ENCODE measurements at places on chromosomes 2 and 18.

GRCh38 chr2:151623631-151624030 is 110.6 kb downstream of the NEB start:
- no peak for DNase-seq

- no peak for DNase-seq
These were observed 279.1 kb downstream of the ZEB2 start for GRCh38 chr2:144240656-144241339.

DNA sequence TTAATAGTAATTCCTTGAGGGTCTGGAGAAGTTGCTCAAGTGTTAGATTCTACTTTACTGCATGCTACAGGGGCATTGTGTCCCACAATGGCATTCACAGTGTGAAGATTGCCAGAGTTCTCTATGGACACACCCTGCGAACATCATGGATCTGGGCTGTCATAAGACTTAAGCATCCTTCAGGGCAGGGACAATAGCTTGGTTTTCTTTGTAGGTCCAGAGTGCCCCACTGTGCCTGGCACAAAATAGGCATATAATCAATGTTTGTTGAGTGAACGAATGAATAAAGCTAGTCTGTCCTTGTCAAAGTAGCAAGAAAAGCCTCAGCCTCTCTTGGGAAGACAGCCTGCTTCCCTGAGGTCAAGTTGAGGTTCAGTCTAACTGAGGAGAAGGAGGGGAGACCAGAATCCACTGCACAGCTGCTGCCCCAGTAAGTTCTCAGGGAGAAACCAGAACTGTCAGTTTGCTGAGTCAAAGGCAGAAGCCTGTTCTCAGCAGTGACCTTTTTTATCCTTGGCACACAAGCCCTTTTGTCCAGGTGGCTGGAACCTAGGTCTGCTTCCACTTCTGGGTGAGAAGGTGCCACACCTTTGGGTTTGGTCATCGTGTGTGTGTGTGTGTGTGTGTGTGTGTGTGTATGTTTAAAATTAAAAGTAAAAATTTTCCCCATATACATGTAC is 15.0 kb downstream of the INPP4A start:
- no peak for DNase-seq

GRCh38 chr2:143796051-143796450 is 666.8 kb downstream of the ARHGAP15 start:
- no peak for DNase-seq

DNA sequence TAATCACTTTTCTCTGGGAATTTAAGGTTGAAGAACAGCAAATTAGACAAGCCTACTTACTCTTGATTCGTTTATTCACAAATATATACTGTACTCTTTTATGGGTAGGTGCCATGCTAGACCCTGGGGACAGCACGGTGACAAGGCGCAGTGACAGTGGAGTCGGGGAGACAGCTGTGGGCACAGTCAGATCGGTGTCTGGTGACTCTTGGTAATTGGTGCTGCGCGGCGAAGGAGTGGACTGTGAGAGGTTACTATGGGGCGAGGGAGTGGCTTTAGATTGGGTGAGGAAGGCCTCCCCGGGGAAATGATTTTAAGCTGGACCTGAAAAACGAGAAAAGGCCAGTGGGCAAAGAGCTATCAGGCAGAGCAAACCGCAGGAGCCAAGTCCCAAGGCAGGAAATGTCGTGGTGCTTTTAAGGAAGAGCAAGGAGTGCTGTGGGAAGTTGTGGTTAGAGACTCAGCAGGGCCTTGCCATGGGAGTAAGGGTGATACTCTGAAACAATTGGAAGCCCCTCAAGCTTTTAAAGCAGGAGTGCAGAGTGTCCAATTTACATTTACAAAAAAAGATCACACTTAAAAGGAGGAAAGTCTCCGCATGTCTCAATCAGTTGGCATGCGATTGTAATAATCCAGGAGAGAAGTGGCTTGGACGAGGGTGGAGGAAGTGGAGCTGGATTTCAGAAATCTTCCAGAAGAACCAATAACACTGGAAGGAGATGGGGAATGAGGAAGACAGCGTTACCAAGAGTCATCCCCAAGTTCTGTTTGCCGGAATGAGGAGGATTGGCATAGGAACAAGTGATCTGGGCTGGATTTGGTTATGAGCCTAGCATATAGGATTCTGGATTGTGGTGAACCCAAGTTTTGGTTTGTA is 36.1 kb upstream of the TXNDC2 start:
- no peak for DNase-seq

- no peak for DNase-seq
These were observed 47.4 kb upstream of the ITGB6 start for GRCh38 chr2:160247296-160248035.

GRCh38 chr2:68234405-68234804 is 17.9 kb downstream of the PPP3R1 start:
- DNase-seq: no peak

DNA sequence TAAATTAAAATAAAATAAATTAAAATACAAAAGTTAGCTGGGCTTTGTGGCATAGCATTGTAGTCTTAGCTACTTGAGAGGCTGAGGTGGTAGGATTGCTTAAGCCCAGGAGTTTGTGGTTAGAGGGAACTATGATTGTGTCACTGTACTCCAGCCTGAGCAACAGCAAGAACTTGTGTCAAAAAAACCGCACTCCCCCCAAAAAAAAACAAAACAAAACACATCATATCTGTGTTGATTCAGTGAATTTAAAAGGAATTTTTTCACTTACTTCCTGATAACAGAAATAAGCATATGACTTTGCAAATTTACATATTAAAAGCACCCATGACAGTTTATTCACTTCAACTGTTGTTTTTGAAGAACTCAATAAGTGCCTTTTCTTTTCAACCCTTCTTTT is 68.1 kb upstream of the PELI1 start:
- no peak for DNase-seq

- peak; percentile 22 for DNase-seq
These were observed 644 bp upstream of the DYM start for GRCh38 chr18:49460976-49461601.

GRCh38 chr2:183926433-183926832 is 671.9 kb upstream of the ZNF804A start:
- no peak for DNase-seq

- DNase-seq: no peak
These were observed 53.4 kb downstream of the SLC4A10 start for GRCh38 chr2:161677634-161678033.

- DNase-seq: no peak
These were observed 175.0 kb downstream of the SETBP1 start for GRCh38 chr18:44855681-44856080.

- DNase-seq: no peak
These were observed 96.4 kb downstream of the EPB41L3 start for GRCh38 chr18:5447442-5447841.

GRCh38 chr18:9361191-9361590 is 26.6 kb downstream of the TWSG1 start:
- no peak for DNase-seq

DNA sequence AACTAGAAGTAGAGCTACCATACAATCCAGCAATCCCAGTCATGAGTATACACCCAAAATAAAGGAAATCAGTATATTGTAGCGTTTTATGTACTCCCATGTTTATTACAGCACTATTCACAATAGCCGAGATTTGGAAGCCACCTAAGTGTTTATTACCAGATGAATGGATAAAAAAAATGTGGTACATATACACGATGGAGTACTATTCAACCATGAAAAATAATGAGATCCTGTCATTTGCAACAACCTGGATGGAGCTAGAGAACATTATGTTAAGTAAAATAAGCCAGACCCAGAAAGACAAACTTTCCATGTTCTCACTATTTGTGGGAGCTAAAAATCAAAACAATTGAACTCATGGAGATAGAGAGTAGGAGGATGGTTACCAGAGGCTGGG is 131.9 kb downstream of the TMEM131 start:
- DNase-seq: no peak

DNA sequence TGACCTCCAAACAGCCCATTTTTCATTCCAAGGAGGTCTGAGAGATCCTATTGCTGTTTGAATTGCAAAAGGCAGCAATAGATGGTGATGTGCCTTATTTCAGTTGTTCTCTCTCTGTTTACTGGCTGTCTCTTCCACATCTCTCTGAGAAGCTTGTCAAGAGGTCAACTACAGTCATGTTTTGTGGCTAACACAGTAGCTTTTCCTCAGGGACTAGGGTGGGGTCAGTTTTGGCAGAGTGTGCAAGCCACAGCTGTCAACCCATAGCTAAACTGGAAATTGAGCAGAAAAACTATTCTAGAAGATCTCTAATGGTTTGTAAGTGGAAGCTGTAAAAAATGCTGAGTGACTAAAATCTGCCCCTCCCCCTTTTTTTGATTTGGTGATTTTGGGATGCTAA is 67.1 kb downstream of the DIS3L2 start:
- DNase-seq: no peak

GRCh38 chr18:64416990-64417389 is 268.1 kb upstream of the LINC00305 start:
- DNase-seq: no peak

DNA sequence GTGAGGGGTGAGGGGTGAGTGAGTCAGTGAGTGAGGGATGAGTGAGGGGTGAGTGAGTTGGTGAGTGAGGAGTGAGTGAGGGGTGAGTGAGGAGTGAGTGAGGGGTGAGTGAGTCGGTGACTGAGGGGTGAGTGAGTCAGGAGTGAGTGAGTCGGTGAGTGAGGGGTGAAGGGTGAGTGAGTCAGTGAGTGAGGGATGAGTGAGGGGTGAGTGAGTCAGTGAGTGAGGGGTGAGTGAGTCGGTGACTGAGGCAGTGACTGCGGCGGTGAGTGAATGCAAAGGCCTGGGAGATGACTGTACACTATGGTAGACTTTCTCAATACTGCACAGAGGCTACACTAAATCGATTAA is 16.6 kb downstream of the THAP4 start:
- no peak for DNase-seq

DNA sequence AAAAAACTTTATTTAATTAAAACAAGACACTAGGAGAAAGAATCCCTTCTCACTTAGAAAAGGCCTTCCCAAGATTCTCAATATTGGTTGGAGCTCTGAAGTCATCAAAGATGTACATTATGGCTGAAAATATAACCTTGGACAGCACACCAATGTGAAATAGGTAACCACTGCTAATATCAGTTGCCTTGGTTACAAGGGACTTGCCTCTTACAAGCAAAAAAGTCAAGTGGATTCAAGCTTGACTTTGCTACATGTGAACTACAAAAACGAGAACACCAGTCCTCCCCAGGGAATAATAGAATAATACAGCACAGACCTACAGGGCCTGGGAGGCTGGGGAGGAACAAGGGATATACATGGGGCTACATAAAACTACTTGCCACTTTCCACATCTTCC is 46.1 kb downstream of the NABP1 start:
- DNase-seq: no peak

DNA sequence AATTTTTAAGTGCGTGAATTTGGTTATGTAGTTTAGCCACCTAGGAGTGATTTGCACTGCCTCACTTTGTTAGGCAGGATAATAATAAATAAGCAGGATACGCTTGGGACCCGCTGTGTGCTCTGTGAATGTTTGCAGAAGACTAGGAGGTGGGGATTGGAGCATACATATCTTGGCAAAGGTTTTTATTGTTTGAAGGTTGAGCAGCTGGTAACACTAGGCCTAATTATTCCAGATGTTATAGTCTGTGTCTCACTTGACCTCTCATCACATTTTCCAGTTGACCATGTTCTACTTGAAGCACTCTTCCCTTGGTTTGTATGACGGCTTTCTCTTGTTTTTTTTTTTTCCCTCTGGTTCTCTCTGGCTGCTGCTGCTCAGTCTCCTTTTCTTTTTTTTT is 42.7 kb downstream of the FHOD3 start:
- DNase-seq: peak; percentile 6

DNA sequence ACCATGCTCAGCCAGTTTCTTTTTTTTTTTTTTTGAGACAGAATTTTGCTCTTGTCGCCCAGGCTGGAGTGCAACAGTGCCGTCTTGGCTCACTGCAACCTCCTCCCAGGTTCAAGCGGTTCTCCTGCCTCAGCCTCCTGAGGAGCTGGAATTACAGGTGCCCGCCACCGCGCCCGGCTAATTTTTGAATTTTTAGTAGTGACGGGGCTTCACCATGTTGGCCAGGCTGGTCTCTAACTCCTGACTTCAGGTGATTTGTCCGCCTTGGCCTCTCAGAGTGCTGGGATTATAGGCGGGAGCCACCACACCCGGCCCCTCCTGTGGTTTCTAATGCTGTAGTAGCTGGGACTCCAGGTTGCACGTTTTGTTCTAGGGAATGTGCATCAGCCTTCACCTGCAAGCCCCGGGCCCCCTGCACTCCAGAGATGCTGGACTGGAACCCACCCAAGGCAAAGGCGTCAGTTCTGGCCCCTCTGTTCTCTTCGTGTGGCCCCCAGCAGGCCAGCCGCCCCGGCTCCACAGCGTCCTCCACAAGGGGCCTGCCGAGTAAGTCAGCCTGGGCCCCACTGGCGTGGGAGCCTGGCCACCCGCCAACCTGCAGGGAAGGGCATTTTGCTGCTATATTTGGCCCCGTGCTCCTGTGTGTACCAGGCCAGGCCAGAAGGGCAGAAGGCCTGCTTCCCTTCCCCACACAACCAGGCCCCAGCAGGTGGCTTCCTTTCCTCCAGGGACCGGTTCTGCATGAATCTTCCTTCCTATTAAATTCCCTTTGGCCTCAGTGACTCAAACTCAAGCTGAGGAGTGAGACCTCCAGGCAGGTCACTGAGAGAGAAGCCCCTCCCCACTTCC is 25.7 kb upstream of the B3GNT7 start:
- no peak for DNase-seq

GRCh38 chr2:69490486-69490885 is 53.3 kb upstream of the NFU1 start:
- DNase-seq: no peak

DNA sequence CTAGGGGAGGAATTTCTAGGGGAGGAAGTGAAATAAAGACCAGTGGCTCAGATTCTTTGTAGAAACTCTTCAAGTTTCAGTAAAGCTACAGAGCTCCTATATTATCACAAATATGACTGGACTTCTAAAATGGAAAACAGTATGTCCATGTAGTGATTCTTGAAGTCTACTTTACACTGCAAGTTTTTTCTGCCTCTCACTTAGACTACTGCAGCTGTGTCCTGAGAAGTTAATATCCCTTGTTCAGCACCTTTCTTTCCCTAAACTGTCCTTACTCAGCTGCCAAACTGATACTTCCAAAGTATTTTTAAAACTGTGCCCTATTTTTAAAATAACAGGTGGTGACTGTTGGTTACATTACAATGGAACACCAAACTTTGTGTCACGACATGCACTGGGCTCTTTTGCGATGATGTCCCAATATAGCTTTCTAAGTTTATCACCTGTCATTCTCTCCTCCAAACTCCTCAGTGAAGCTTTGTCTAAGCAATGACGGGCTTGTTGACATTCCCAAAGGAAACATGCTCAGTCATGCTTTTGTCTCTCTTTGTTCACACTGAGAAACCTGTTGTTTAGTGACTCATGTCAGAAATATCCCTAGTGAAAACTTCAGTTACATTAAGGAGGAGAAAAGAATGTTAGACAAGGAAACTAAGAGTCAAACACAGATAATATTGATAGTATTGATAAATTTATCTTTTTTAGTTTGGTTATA is 341.1 kb downstream of the ARL6IP6 start:
- peak; percentile 11 for DNase-seq

DNA sequence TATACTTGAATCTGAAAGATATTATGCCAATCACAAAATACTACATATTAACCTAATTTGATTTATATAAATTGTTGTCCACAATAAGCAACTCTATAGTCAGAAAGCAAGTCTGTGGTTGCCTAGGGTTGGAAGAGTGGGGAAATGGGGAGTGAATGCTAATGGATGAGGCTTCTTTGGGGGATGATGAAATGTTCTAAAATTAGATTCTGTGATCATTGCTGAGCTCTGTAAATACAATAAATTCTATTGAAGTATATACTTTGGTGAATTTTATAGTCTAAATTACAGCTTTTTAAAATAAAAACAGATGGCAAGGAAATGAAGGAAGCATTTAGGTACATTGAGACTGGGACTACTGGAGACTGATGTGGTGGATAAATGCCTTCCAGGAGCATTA is 275.5 kb downstream of the MBD2 start:
- no peak for DNase-seq

Data from NCI-H774 (cell line).